NCI-H1092 treated with DMSO at 0.1 percent for 48 hours (cell line): ENCODE measurements at places on chromosomes 2 and 18.

GRCh38 chr2:154623819-154624218, 74.7 kb upstream of the KCNJ3 start:
- DNase-seq: peak; percentile 26

- DNase-seq: no peak
These were observed 78.4 kb upstream of the ATG16L1 start for GRCh38 chr2:233173115-233173514.

GRCh38 chr2:10658041-10658913, 31.5 kb downstream of the NOL10 start:
- no peak for DNase-seq

- DNase-seq: no peak
These were observed 451.4 kb downstream of the EIPR1 start for GRCh38 chr2:2926009-2926857.

DNA sequence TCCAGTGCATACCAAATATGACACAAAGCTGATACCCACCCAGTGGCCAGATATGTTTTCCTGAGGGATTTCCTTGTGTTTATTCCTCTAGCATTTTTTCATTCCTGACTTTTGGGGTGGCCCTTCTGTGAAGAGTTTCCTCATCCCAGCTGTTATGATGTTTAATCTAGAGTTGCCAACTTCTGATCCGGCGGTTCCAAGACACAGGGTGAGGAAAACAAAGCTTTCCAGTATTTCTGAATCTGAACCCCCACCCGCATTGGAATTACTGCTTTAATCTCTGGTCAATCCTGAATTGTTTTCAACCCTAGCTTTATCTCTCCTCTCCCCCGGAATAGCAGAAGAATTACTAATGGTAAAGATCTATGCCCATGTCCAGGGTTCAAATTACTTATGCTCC, 39.2 kb upstream of the PNPT1 start:
- no peak for DNase-seq

DNA sequence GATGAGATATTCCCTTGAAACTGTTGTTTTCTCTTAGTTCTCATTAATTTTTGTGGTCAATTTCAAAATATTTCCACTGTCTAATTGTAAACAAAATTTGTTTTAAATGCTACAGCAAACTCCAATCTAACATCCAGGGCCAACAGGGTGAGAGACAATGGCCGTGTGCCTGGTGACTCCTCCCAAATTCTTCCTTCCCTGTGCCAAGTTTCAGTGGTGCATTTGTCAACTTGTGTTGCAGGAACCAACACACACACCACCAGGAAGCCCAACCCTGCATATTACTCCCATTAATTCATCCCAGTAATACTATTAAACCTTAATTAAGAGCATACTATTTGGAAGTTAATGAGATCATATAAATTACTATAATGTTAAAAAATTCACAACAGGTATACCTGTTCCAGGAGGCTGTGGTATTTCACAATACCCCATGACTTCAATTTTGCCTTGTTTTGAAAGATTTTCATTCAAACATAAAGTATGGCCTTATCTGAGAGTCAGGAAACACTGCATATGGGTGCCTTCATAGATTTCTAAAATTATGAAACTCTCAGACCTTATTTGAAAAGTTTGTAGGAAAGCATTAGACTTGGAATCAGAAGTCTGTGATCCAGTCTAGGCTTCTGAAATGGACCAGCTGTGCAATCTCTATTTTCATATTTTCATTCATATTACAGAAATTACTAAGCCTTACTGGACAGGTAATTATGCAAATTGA, 1.1 kb downstream of the SERPINB2 start:
- DNase-seq: no peak

DNA sequence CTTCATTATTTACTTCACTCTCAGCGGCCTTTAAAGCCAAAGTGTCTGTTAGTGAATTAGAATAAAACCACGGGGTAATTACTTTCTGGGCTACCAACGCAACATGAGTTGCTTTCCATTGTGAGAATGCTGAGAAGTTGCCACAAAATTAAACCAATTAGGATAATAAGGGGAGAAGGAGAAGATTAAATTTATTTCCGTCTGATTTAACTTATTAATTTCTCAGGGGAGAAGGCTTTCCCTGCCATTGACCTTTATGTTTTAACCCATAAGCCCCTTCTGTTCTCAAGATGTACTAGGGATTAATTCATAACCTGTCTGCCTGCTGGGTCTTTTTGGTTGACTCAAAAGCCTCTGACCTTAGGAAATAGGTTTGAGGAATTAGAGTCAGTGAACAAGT, 42.3 kb upstream of the IGFBP5 start:
- DNase-seq: no peak

GRCh38 chr2:86284987-86285386, 52.4 kb downstream of the REEP1 start:
- DNase-seq: no peak

- DNase-seq: no peak
These were observed 1497.5 kb downstream of the DPP10 start for GRCh38 chr2:115939902-115940301.

DNA sequence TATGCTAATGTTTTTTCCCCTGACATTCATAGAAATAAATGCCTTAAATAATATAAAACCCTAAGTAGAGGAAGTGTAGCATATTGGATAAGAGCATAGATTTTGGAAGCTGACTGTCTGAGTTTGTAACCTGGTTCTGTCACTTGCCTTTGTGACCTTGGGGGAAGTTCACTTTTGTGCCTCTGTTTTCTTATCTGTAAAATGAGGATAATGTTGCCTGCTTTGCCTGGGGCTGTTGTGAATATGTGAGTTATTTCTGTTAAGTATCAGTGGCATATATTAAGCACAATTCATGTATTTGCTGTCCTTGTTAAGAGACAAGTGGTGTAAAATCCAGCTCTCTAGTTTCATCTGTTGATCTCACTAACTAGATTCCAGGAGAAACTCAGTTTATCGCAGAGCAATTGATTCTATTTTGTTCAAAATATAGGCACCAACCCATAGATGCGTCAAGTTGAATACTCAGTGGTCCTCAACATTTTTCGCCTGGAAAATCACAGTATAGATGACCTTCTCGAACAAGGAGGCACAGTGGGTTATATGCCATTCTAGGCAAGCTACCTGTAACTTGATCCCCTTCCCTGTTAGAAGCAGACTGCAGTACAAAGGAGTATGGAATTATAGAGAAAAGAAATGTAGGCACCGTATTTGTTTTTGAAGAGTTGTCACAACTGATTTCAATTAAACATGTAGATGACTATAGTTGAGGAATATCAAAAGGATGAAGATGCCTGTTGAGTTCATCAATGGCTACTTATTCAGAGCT, 67.0 kb downstream of the SOCS6 start:
- DNase-seq: no peak

GRCh38 chr2:136375017-136375901, 257.3 kb upstream of the CXCR4 start:
- no peak for DNase-seq

DNA sequence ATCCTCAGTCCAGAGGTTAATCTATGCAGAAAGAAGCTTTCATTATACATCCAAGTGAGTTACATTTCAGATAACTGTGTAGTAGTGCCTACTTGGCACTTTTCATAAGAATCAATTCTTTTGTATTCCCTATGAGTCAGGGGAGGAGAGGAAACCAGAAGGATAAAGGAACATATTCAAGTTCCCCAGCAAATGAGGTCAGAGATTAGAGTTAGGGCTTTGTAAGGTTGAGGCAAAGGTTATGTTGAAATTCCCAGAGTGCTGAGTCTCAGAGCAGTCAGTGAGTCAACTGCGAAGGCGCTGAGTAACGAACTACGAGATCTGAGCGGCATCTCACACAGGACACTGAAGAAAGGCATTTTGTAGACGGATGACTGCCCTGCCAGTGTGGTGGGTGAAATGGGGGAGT, 25.1 kb upstream of the ME2 start:
- no peak for DNase-seq

DNA sequence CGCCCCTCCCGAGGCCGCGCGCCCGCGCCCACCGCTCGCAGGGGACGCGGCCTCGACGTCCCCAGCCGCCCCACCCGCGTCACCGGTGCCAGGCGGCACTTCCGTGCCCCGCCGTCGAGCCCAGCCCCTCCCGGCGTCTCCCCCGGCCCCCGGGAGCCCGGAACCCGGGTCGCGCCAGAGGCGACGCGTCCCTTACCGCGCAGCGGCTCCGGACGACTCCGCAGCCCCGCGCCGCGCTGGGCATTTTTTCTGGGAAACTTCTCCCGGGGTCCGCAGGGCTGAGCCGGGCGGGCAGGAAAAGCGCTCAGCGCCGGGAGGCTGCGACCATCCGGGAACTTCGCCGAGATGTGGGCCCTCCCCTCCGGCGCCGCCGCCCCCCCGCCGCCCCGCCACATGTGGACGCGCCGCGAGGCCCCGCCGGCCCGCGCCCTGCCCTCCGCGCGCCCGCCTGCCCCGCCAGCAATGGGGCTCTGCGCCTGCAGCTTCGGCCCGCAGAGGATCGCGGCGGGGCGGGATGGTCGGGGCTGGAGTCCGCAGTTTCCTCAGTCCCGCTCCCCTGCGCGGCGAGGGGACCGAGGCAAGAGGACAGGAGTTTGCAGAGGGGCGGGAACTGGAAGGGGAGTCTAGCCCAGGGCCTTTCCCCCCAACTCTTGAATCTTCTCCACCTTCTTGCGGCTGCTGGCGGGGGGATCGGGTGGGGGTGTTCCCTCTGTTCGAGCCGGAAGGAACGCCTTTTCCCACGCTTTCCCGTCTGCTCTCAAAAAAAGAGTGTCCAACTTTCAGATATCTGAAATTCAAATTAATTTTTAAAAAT, 81.5 kb downstream of the CHRNA1 start:
- DNase-seq: peak; percentile 5

DNA sequence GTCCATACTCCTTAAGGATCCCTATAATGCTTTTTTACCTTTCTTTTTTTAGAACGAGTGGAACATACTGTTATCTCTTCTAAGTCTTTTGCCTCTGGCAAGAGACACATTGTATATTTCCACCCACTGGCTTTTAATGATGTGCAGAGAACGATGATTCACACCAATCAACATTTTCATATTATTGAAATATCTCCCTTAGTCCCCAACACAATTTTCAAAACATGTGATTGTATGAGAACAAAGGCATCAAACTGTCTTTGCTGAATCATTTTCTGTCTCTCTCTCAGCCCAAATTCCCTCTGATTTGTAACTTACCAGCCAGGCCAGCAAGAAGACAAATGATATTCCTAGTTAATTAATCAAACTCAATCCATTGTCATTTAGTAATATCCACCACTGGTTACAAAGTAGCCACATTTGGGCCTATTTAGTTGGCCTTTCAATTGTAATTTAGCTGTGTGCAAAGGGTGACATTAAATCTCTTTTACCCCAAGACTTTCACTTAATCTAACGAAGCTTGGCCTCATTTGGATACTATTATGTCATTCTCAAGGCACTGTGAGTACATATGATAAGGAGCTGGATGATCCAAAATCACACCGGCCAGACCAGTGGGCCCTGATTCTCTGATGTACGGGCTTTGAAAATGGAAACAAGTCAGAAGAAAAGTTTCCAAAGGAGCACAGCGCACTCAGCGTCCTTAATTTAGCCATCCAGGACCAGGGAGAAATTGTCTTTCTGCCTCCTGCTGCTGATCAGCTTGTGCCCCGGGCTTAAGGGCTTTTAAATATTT, 185.1 kb downstream of the SCG2 start:
- no peak for DNase-seq

DNA sequence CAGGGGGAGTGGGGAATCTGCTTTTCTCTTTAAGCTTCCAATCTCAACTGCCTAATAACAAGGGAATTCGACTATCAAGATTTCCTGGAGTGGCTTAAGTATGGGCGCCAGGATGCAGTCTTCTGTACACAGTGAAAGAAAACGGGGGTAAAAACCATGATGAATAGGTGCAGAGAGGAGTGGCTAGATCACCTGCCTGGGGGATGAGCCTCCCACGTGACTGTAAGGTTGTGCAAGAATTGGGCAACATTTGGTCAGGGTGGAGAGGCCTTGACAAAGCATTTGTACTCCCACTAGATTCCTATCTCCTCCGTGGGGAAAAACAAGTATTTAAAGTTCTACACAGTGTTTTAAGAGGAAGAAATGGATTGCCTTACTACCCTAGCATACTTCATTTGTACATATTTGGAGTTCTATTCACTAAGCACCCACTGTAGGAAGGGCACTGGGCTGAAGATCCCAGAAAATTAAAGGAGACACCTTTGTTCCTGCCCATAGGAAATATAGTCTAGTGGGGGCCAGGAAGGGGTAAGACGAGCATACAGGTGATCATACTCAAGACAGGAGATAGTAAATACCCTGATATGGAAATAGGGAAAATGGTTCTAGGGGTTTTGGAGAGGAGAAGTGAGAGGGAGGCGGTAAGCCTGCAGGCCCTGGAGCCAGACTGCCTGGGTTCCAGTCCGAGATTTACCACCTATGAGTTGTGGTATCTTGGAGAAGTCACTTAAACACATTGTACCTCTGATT, 29.2 kb downstream of the EPAS1 start:
- no peak for DNase-seq

GRCh38 chr2:231362555-231363184, 32.8 kb upstream of the B3GNT7 start:
- no peak for DNase-seq

GRCh38 chr2:62938126-62938525, 112.5 kb upstream of the OTX1 start:
- no peak for DNase-seq

GRCh38 chr2:179268277-179268925, 3.8 kb upstream of the SESTD1 start:
- DNase-seq: no peak

- DNase-seq: no peak
These were observed 203.0 kb downstream of the TNS1 start for GRCh38 chr2:217799563-217800432.

- DNase-seq: no peak
These were observed 14.8 kb downstream of the HADHA start for GRCh38 chr2:26229595-26229994.

DNA sequence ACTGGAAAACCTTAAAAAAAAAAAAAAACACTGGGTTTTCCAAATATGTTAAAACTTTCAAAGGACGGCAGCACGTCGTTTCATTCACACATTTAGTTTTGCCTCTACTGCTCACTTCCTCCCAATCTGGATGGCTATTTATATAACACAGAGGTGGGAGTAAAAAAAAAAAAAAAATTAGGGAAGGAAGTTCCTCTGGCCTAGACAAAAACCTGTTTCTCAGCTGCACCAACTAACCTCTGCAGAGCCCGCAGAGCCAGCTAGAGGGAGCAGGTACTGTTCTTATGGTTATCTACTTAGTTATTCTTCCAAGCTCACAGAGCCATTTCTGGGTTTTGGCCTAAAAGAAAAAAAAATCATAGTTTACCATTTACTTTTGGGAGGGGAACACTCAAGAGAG, 28.1 kb downstream of the SLC1A4 start:
- no peak for DNase-seq

GRCh38 chr2:227365833-227366232, 13.3 kb downstream of the TM4SF20 start:
- DNase-seq: no peak

- peak; percentile 73 for DNase-seq
These were observed 56.5 kb upstream of the TTC39C start for GRCh38 chr18:23958036-23958435.
